Activated T-helper 2 cell treated with anti-CD3 and anti-CD28 coated beads, Interferon-gamma antibody, Interleukin-2, Interleukin-4, amounts not matched to agents 10 μg/mL and 5 μg/mL and 100 μg/mL, durations not matched to agents 14 hours and 24 hours and 36 hours (primary cell): ENCODE measurements at places on chromosomes 6 and 20.

DNA sequence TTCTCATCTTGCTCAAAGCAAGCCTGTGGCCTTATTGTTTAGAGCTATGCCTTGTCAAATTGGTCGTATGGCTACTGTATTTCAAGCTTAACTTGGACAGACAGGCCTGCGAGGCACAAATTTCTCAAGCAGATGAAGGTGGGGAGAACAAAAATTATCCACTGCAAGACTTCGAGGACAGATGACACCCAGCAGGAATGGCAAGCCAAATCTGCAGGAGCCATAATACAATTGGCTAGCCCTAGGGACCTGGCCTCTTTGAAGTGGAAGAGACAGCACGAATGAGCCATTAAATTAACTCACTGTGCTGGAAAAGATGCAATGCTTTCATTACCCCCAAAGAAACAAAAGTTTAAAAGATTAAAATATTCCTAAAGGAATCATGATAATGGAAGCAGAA is 5.0 kb upstream of the BLOC1S5 start:
- no peak for DNase-seq

GRCh38 chr6:35427851-35428321 is 24.3 kb upstream of the FANCE start:
- DNase-seq, result no peak

DNA sequence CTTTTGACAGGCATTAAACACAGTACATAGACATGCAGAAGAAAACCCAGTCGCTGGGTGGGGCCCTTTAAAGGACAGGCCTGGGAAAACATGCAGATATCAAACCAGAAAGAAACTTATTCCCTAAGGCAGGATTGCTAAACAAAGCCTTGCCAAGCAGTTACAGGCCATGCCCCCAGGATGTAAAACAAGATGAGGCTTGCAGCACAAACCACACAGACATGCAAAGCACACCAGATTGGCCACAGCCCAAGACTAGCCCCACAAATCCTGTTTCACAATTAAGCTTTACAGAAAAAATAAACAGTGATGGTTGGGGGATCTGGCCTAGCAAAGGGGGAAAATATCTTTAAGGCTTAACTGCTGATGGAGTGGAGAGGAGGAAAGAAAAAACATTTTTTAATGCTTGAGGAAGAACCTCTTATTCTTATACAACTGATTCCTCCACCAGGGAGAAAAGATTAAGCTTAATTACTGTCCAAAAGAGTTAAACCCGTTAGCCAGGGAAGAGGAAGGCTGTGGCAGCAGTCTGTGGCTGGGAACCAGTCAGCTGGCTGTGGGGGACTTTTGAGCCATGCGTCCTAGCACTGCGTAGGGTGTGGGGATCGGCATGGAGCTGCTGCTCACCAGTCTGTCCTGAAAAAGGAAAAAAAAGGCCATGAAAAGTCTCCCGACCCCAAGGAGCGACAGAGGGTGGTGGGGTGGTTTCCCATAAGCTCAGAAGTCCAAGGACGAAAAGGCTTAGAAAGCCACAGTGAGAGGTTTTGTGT is 28.4 kb downstream of the COL19A1 start:
- no peak for DNase-seq

GRCh38 chr6:131101911-131102680 is 33.2 kb upstream of the AKAP7 start:
- no peak for DNase-seq
